ENCODE measurements at places on chromosomes 7 and 10. TPM values are rescaled to one million over a fixed set of nuclear protein-coding genes. Genes with fewer than 3 reads are reported as not detected.

DNA sequence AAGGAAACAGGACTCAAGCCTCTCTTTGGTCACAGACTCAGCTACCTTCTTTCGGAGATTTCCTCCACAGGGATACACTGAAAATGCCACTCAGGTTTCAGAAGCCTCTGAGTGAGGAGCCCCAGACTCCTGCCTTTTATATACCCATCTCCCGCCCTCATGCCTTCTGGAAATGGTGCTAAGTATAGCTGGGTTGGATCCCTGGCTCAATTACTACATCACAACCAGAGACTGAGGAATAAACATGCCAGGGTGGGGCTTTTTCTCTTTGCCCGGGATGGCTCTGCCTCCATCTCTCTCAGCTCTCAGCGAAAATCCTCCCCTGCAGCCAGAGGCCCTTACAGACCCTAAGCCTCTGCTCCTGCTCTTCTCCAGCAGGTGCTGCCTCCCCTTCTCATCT, 299.5 kb downstream of the KCNMA1 start:
- DNase-seq, result no peak
- H3K4me3 ChIP-seq, result no peak overlapping the region
- no peak overlapping the region for H3K27ac ChIP-seq
- no peaks in the 10 kb centered on the region for H3K4me1 ChIP-seq
- no peaks in the 10 kb centered on the region for H3K27me3 ChIP-seq

DNA sequence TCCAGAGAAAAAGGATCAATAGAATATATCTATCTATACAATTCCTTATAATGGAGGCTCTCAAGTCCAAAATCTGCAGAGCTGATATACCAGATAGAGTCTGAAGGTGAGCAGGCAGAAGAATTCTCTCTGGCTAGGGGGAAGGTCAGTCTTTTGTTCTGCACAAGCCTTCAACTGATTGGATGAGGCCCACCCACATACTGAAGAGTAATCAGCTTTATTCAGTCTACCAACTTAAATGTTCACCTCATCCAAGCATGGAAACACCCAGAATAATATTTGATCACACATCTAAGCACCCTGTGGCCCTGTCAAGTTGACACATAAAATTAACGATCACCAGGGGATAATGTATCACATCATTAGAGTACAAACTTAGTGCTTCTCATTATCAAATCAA, 193.8 kb upstream of the YAE1 start:
- H3K27ac ChIP-seq, result no peak overlapping the region
- H3K4me1 ChIP-seq, result peaks cover 8% of the 10 kb centered on the region
- no peak for DNase-seq
- H3K36me3 ChIP-seq, result no peaks in the 10 kb centered on the region

The ACHE gene
- 3.5 TPM for polyA plus RNA-seq

The LRRC17 gene
- polyA plus RNA-seq, result not detected

The MCM10 gene
- polyA plus RNA-seq, result not detected

The NPFFR1 gene
- not detected for polyA plus RNA-seq

The SAP25 gene
- 7.1 TPM for polyA plus RNA-seq

DNA sequence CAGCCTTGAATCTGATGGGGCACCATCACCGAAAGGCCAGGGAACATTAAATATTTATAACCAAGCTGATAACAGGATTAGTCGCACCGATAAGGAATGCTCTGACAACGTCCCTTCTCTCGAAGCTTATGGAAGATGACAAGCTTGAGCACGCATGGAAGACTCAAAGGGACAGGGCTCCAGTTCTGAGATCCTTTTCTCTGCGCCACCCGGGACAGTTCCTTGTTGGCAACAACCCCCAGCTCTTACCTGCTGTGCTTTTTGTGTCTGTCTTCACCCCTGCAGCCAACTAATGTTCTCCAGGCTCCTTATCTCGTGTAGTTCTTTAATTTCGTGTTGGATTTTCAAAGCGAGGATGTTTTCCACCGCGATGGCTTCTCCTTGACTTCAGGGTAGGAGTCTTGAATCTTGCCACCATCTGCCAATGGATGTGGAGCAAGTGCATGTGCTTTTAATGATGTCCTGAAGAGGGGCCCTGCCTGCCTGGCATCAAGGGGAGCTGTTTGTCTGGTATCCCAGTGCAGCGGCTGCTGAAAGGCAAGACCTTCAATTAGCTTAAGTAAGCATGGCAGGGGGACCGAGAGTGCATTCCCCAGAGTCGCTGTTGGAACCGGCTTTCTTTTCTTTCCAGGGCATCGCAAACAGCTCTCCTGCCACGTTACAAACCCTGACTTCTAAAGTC, 354 bp upstream of the FERD3L start:
- DNase-seq, result no peak
- H3K27ac ChIP-seq, result no peak overlapping the region
- H3K36me3 ChIP-seq, result no peaks in the 10 kb centered on the region
- H3K27me3 ChIP-seq, result no peaks in the 10 kb centered on the region

The SPDYE2 gene
- not detected for polyA plus RNA-seq

DNA sequence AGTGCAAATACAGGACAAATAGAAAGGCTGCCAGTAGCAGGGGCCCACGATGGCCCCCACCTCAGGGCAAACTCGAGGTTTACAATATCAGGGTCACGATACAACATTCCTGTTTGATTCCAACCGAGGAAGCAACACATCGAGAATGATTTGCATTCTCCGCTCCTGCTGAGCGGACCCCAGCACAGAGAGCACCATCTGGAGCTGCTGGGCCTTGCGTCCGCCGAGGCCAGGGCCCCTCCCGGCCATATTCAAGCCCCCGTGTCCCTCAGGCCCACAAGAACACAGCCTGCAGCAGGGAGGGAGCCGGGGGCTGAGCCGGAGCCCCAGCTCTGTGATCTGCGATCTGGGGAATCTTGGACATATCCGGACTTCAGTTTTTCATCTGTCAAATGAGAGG, 84.3 kb downstream of the PRKAG2 start:
- H3K4me1 ChIP-seq, result peaks cover 4% of the 10 kb centered on the region
- no peaks in the 10 kb centered on the region for H3K27me3 ChIP-seq
- no peak overlapping the region for H3K4me3 ChIP-seq
- no peaks in the 10 kb centered on the region for H3K36me3 ChIP-seq
- DNase-seq, result no peak

Data from small intestine (tissue), 16 donors.